ENCODE measurements at places on chromosomes 2 and 18. TPM values are rescaled to one million over a fixed set of nuclear protein-coding genes. Genes with fewer than 3 reads are reported as not detected.

- DNase-seq, result peak; percentile 70
Observed at GRCh38 chr2:165015052-165015642, 59.8 kb upstream of the SLC38A11 start.

DNA sequence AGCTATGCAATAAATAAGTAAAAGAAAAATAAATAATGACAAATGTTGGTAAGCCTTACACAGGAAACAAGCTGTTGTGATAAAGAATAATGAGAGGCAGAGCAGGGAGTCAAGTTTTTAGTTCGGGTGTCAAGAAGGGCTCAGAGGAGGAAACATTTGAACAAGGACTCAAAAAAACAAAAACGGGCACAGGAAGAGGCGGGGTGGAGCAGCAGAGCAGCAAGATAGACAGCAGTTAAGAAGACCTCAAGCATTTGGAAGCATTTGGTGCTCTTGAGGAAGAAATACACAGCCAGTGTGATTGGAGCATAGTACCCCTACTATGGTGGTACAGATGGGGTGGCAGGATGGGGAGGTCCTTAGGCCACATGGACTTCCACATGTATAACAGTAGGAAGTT, 2.8 kb downstream of the TMEM169 start:
- no peak for DNase-seq

GRCh38 chr2:170218931-170219330, 41.0 kb downstream of the MYO3B start:
- DNase-seq, result no peak

- DNase-seq, result no peak
Observed at GRCh38 chr18:67453901-67454300, 62.6 kb downstream of the DSEL start.

DNA sequence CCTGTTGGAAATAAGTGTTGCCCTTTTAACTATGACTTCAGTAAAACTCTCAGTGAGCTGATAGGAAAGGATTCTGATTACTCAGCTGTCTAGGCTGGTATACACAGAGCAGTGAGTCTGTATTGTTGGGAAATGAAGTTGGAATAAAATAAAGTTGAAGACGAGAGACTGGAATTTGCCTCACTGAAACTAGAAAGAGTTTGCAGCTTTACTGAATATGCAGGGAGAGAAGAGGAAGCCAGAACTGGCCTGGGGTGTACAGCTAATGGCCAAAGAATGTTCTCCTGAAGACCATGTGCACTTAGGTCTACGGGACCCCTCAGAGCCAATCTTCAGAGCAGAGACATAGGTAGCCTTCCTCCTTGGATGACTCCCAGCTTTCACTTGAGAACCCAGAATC, 26.5 kb downstream of the EIF4E2 start:
- DNase-seq, result no peak

GRCh38 chr18:57767259-57768050, 35.7 kb downstream of the ATP8B1 start:
- DNase-seq, result no peak

DNA sequence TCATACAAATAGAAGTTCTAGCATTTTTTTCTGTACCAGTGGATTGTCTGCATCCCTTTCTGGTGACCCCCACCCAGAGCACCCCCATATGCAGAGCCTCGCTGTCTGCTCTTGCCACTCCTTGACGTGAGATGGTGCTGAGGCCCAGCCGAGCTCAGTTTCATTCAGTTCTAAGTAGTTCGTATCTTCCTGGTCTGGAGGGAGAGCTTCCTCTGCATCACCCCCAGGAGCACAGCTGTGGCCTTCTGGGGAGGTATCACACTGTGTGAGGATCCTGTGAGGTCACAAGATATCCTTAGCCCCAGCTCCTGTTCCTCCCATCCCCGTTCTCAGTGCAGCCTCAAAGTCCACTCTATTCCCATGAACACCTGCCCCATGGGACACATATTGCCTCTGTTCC, 132.7 kb downstream of the PTGR3 start:
- no peak for DNase-seq

Gene TOGARAM2
- total RNA-seq, result 0.58 TPM

Gene FAP
- not detected for total RNA-seq

Gene ZNG1B
- total RNA-seq, result 46.8 TPM
